ENCODE measurements at places on chromosomes 3 and 15.

DNA sequence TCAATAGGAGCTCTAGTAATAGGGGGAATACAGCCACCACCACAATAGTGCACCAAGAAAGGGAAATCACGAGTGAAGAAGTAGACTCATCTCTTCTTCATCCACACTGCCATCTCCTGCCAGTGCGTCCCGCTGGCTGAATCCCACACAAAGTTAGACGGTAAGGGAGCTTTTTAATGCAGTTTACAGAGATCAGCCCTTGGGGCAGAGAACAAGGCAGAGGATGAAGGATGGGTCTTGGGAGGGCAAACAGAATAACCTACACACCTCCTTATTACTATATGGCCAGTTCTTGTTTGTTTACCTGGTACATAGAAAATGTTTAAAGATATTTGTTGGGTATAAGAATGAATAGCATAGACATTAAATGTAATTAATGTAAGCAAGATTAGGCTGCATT is 11.0 kb upstream of the DPH6 start:
- no peak for DNase-seq

DNA sequence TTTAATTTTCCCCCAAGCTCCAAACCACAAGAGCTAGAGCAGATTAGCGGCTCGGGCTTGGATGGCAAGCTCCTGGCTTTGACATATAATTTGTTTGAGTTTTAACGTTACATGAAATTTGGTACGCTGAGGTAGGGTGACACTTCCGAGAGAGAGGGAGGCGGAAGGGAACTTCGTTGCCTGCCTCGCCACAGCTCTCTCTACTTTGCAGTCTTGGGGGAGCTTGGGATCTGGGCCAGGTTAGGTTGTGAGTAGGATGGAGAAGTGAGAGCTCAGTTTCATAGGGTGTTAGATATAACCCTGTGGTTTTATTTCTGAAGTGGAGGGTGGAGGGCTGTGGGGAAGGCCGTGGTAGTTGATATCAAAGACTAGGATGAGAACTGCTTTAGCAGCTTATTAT is 39.7 kb downstream of the LRTM1 start:
- no peak for DNase-seq

DNA sequence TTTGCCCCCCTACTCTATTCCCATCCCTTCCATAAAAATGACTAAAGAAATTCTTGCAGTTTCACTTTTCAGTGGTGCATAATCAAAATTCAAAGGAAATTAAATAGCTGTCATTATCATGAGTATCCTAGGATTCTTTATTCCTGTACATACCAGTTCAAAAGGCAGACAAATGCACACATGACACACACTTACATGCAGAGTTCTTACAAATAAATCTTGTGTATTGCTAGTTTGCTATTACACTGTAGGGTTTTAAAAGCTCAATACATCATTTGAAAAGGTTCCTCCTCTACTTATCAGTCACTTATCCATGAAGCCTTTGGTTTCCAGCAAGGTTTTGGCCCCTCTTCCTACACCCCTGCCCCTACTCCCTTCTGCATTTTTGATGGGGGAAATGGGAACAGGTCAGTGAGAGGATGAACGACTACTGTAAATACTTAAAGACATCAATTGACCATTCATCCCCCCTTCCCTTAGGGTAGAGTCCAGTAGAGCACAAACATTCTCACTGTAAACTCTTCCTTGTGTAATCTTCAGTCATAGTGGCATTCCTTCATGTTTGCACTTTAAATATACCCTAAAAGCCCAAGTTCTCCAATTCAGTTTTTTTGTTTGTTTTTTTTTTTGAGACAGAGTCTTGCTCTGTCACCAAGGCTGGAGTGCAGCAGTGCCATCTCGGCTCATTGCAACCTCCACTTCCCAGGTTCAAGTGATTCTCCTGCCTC is 92.6 kb downstream of the SUCLG2 start:
- DNase-seq = no peak

- no peak for DNase-seq
Observed at GRCh38 chr3:32257641-32258438, 19.4 kb downstream of the CMTM8 start.
